ENCODE measurements at places on chromosomes 3 and 15. TPM values are rescaled to one million over a fixed set of nuclear protein-coding genes. Genes with fewer than 3 reads are reported as not detected.

The EBLN2 gene
- 4.0 TPM for total RNA-seq

- no peak for DNase-seq
These were observed 293.0 kb downstream of the OXSM start for GRCh38 chr3:26082911-26083310.

The C2CD4A gene
- 0.14 TPM for total RNA-seq

DNA sequence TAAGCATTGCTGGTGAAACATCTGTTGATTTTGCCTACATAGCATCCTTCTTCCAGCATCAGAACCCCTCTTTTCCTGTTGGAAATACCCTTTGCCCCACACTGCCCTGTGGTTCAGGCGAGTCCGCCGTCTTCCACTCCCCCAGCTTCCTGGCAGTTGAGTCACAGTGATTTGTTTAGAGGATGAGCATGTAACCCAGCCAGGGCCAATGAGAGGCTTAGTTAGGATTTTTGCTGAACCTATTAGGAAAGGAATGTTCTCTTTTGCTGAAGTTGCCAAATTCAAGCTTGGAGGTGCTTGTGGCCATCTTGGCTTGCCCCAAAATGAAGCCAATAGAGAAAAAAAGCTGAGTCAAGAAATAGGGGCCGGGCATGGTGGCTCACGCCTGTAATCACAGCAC lies 19.0 kb upstream of the MEX3B start:
- no peak for DNase-seq

GRCh38 chr15:78280319-78281072 lies 16.1 kb downstream of the DNAJA4 start:
- DNase-seq, result no peak

- no peak for DNase-seq
These were observed 362.1 kb upstream of the AGTR1 start for GRCh38 chr3:148335612-148336011.

GRCh38 chr15:48352474-48353072 lies 21.3 kb downstream of the DUT start:
- DNase-seq, result no peak

The TMPRSS7 gene
- 0.20 TPM for total RNA-seq

DNA sequence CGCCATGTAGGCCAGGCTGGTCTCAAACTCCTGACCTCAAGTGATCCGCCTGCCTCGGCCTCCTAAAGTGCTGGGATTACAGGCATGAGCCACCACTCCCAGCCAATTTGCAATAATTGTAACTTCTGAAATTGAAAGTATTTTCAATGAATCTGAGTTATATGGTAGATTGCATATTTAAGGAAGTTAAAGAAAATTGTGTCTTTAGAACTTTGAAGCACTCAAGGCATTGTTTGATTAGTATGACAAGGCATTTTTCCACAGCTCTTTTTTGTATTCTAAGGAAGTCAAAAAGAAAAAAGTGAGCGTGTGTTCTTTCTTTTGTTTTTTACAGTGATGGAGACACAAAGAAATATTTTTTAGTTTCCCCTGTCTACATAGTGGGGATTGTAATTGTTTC lies 15.7 kb upstream of the RPLP1 start:
- no peak for DNase-seq

DNA sequence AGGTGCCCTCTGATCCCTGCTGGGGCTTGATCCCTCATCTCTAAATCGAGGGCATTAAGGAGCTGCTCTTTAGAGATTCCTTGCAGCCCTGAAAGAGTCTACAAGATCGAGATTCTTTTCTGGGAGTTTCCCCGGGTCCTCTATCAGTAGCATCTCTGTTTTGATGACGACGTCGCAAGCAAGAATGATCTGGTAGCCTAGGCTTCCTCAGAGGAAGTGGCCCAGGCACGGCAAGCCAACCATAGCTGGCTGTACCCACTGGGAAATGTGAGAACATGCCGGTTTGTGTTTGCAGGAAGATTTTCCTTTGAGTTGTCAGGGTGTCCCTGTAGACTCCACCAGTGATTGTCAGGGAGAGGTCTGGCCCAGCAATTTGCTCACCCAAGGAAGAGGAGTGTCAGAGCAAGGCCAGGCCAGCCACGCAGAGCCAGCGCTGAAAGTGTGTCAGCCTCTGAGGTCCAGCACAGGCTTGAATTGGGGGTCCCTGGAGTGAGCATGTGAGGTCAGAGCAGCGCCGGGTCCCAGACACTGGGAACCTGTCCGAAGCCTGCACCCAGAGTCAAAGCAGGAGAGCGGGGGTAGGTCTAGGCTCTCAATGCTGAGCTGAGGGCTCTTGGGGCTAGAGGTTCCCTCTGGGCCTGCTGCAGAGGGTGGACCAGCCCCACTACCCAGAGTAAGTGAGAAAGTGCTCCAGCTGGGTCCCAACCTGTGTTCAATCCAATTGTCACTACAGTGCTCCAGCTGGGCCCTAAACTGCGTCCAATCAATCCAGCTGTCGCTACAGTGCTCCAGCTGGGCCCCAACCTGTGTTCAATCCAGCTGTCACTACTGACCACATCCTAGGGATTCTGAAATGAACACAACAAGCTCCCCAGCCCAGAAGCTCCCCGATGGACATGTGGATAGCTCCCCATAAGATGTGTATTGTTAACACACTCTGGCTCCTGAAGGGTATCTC lies 95.7 kb downstream of the CHDH start:
- DNase-seq, result no peak

DNA sequence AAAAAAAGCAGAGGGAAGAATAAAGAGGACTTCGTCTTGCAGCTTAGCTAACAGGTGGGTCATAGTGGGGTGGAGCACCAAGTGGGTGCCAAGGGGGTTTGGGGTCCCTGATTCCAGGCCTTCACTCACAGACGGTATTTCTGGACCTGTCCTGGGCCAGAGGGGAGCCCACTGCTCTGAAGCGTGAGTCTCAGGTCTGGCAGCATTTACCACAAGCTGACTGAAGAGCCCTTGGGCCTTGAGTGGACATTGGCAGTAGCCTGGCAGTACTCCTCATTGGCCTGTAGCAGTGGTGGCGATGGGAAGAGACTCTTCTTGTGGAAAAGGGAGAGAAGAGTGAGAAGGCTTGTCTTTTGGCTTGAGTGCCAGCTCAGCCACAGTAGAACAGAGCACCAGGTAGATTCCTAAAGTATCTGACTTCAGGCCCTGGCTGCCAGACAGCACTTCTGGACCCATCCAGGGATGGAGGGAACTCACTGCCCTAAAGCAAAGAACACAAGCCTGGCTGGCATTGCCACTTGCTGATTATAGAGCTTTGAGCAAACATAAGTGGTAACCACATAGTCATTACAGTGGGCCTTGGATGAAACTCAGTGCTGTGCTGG lies 72.9 kb downstream of the GLDN start:
- no peak for DNase-seq

The HDC gene
- total RNA-seq, result 4.1 TPM

- no peak for DNase-seq
These were observed 65.0 kb downstream of the AAGAB start for GRCh38 chr15:67189326-67190051.

- DNase-seq, result no peak
These were observed 532.9 kb upstream of the IL12A start for GRCh38 chr3:159455741-159456181.

DNA sequence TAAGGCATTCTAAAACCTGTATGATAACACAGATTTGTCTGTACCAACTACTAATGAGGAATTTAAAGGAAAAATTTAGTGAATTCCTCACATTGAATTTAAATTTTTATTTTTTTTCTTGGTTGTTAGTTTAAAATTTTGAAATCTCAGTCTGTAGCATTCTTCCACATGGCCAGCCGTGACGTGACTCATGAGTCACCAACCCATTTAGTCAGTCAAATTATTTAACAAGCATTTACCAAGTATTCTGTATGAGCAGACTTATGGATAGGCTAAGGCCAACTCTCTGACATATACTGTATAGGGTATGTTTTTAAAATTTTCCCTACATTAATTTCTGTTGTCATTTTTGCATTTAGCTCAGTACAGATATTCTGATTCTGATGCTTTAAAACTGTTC lies 112.9 kb downstream of the CNTN4 start:
- no peak for DNase-seq

DNA sequence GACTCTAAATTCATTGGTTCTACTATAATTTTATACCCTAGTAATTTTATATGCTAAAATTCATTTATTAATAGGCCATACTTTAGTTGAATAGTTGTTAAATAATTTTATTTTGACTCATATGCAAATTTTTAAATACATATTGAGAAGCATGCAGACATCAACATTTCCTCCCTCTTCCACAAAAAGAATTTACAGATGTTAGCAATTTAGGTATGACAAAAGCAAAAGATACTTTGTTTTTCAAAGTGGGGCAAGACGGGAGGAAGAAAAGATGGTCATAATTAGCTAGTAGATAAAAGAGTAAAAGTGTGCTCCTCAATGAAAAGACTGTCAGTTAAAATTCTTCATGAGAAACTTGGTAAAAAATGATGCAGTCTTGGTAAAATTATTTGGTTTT lies 148.9 kb upstream of the TSPAN3 start:
- DNase-seq, result no peak

GRCh38 chr15:89140595-89140994 lies 52.3 kb downstream of the ABHD2 start:
- DNase-seq, result no peak

The DUOXA2 gene
- not detected for total RNA-seq

The ROBO2 gene
- total RNA-seq, result 27.1 TPM

- DNase-seq, result no peak
These were observed 3.8 kb upstream of the ACAD9 start for GRCh38 chr3:128875556-128876120.

GRCh38 chr3:147987549-147987948 lies 578.4 kb downstream of the ZIC1 start:
- no peak for DNase-seq

DNA sequence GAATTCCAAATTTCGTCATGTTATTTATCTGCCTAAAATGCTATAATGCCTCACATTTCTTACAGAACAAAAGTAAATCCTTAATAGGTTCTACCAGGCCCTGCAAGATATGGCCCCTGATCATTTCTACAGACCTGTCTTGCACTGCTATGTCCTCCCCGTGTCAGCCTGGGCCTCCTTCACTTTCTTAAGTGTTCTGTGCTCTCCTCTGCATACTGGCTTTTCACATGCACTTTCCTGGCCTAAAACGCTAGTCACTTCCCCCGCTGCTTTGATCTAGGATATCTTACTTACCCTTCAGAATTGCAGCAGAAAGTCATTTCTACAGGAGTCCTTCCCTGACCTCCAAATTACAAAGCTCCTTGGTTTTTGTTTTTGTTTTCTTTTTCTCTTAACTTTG lies 551.3 kb downstream of the NSUN3 start:
- no peak for DNase-seq

DNA sequence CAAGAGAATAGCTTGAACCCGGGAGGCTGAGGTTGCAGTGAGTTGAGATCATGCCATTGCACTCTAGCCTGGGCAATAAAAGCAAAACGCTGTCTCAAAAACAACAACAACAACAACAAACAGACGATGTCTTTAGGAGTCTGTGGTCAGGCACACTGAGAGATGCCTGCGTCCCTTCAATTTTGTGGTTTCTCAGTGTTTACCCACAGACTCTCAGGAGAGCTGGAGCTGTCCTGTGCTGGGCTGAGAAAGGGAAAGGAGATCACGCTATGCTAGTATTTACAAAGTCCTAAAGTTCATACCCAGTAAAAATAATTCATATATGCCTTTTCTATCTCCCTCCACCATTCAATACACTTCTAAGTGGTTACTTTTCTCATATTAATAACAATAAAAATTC lies 6.3 kb downstream of the LAMP3 start:
- no peak for DNase-seq

The MUSTN1 gene
- total RNA-seq, result 5.4 TPM

The TGM5 gene
- total RNA-seq, result not detected

DNA sequence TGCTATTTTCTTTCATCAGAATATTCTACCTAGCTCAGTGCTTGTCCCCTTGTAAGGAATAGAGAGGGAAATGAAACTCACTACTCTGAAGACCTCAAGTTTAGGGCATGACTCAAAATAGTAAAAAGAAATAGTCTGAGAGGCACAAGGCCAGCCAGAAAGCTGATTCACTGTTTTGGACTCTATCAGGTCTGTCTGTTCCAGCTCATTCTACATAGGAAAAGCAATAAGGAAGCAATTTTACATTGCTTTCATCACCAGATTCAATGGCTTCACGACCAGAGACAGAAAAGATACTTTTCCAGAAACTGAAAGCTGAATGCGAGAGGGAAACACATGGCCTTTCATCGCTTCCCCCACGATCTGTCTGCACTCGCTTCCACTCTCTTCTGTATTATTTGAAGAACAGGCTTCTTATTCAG lies 276.0 kb downstream of the GBE1 start:
- no peak for DNase-seq

- DNase-seq, result no peak
These were observed 412.9 kb downstream of the VGLL3 start for GRCh38 chr3:86578071-86578470.

GRCh38 chr3:68360492-68360891 lies 571.9 kb downstream of the TAFA4 start:
- no peak for DNase-seq

DNA sequence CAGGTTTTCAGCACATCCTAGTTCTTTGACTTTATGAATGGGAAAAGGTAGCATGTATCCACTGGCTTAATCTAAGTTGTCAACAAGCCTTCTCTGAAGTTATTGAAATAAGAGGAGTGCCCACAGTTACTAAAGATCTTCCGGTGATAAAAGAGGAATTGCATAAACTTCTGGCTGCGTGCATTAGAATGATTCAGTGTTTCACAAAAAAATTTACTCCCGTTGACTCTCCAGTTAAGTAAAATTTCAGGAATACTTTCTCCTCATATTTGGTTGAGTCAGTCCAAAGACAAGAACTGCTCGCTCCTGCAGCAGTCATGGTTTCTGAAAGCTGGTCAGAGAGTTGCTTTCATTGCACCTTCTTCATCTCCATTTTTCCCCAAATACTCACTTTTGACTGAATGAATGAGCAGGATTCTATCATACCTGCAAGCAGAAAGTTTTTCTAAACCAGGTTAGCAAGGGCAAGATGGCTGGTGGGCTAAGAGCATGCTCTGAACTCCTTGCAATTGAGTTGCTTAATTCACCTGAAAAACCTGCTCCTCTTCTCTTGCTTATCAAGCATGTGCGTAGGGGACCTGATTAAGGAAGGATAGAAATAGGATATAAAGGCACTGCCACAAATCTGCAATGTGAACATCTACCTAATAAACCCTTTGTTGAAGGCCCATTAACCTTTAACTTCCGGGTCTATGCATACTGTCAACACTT lies 64.2 kb upstream of the TIMP4 start:
- no peak for DNase-seq

DNA sequence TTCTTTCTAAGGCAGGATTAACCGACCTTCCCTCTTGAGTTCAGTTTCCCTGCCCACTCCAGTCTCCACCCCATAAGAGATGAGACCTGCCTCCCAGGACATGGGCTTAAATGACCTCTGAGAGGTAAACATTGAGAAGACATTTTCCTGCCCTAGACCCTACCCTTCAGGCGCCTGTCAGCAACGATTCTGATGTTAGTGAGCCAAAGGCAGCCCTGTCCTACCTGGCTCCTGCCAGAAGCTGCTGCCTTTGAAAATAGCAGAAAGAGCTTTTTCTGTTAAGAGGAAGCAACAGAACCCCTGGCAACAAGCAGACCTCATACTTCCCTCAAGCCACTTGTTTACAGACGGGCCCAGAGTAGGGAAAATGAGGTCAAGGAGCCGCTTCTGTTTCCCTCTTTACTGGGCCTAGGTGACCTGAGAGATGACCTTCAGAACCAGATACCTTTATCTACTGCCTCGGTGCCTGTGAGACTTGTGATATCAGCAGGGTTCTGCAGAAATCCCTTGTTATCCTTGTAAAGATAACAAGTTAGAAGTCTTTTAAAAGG lies 52.0 kb downstream of the CD200R1L start:
- no peak for DNase-seq
